Effector memory CD4-positive, alpha-beta T cell (primary cell): ENCODE measurements at places on chromosomes 7 and 10.
A peak's percentile ranks its signal among the peaks of the same experiment; 100 is the strongest.

DNA sequence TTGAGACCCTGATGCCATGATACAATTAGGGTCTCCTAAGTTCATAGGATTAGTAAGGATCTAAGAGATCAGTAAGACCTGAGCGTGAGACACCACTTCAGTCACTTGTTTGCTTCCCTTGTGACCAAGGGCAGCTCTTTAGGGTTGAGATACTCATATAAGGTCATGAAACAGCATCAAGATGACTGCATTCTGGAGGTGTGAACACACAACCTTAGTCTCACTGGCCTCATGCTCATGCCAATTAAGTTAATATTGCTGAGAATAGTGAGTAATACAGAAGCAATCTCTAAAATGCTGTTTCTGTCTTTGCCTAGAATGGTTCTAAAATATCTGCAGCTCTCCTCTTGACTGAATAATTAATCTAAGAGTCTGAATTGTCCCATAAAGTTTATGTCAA, 39.6 kb upstream of the KLHL7 start:
- H3K27ac ChIP-seq: no peak overlapping the region
- no peaks in the 10 kb centered on the region for H3K27me3 ChIP-seq
- H3K4me1 ChIP-seq: no peaks in the 10 kb centered on the region
- H3K36me3 ChIP-seq: no peaks in the 10 kb centered on the region
- DNase-seq: no peak

DNA sequence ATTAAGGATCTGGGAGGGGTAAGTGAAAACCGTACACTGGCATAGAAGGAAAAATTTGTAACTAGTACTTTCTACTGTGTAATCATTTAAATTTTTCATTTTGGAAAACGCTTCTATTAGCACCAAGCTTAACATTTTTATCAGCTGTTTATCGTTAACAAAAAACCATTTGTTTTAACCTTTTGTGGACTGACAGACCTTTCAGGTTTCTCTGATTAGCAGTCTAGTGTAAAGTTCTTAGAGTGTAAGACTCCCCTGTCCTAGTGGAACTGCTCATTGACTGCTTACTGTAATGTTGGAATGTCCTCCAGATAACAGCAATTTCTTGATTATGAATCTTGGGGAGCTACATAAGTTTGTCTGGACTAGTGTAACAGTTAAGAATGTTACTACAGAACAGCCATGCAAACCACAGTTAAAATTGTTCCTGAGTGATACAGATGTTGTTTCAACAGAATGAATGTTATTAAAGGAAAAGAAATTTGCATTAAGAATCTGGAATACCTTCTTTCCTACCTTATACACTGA, 2.0 kb downstream of the DBF4 start:
- DNase-seq: no peak
- no peak overlapping the region for H3K4me3 ChIP-seq
- no peaks in the 10 kb centered on the region for H3K36me3 ChIP-seq
- H3K27ac ChIP-seq: no peak overlapping the region
- H3K27me3 ChIP-seq: no peaks in the 10 kb centered on the region

DNA sequence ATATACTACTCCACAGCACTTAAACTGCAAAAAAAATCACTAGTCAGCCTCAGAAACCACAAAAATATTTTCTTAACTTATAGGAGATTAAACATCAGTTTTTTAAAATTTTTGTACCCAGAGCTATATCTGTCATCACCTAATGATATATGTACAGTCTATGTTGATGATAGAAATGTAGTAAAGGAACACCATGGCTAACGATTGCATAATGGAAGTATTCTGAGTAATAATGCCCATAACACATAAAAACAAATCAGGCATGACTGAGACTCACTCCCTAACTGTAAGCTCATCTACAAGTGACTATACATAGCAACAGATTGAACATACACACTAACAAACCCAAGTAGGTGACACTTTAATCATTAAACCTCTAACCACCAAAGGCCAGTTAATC, 51.3 kb downstream of the TSPAN12 start:
- no peak for DNase-seq
- H3K27me3 ChIP-seq: peaks cover 3% of the 10 kb centered on the region
- no peak overlapping the region for H3K4me3 ChIP-seq
- H3K27ac ChIP-seq: no peak overlapping the region

GRCh38 chr7:2800931-2801688, 43.0 kb downstream of the GNA12 start:
- DNase-seq: no peak
- no peaks in the 10 kb centered on the region for H3K27me3 ChIP-seq
- no peak overlapping the region for H3K4me3 ChIP-seq
- no peak overlapping the region for H3K27ac ChIP-seq
- H3K36me3 ChIP-seq: no peaks in the 10 kb centered on the region
- H3K4me1 ChIP-seq: no peaks in the 10 kb centered on the region

DNA sequence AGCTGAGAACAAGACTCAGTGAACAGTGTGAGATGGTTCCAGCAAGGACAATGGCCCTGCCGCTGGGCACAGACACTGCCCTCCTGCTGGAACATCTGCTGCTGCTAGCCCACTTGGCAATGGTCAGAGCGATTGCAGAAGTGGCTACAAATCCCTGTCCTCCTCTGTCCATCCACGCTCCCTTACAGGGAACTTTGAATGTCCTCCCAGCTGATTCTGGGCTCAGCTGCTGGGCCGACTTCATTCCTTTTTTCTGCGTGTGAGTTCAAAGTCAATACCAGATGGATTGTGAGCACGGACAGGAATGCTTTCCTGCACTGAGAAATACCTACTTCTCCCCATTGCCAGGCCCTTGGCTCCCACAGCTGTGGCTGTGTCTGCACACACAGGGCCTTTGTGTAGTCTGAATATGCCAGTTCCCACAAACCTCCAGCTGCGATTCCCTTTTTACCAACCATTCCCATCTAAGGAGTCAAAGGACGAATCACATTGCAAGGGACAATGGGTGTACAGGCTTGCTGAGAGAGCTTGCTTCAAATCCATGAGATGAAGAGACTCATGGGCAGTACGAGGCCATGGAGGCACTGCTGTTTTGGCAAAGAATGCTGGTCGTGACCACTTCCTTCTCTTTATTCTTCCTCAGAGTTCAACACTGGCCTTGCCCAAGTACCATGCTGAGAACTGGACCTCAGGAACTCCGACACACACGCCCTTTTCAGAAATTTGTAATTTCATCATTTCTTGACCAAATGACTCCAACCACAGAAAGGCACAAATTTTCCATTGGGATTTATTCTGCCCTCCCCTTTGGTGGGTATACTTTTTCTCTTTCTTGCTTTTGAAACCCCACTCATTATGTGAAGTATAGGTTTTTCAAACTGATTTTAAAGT, 44.2 kb downstream of the BPGM start:
- H3K27ac ChIP-seq: no peak overlapping the region
- no peaks in the 10 kb centered on the region for H3K27me3 ChIP-seq
- no peak for DNase-seq
- no peaks in the 10 kb centered on the region for H3K4me1 ChIP-seq
- H3K4me3 ChIP-seq: no peak overlapping the region

DNA sequence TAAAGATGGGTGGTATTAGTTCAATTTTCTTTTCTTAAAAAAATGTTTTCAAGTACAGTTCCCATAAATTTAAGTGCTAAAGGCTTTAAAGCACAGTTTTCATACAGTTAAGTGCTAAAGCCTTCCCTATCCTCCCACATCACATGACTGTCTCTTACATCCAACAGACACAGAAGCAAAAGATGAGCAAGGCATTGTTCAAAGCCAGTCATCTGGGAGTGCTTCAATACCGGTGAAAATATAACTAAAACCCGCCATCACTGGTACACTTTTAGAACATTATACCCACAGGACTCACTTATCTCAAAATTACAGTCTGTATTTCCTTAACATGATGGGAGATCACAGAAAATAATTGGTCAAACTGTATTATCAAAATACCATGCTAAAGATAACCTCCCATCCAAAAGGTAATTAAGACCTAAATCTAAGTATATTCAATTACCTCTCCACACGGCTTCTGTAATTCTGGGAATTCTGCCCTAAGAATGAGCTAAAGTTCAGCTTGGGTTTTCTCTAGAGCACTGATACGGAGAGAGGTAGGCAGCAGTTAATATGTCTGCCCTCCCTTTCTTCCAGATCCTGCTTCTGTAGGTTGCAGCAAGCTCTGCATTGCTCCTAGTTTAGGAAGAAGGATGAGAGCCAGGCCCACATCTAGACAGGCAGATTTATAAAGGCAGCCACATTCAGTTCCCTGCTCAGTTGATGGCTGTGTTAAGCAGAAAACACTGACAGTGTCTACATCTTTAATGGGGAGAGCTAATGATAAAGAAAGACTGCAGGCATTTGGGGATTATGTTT, 474.8 kb upstream of the PFKP start:
- no peaks in the 10 kb centered on the region for H3K27me3 ChIP-seq
- no peaks in the 10 kb centered on the region for H3K36me3 ChIP-seq
- no peak for DNase-seq

- no peaks in the 10 kb centered on the region for H3K4me1 ChIP-seq
- no peaks in the 10 kb centered on the region for H3K36me3 ChIP-seq
- no peaks in the 10 kb centered on the region for H3K27me3 ChIP-seq
- no peak overlapping the region for H3K4me3 ChIP-seq
- no peak overlapping the region for H3K27ac ChIP-seq
Observed at GRCh38 chr7:17274551-17275245, 23.8 kb upstream of the AHR start.

DNA sequence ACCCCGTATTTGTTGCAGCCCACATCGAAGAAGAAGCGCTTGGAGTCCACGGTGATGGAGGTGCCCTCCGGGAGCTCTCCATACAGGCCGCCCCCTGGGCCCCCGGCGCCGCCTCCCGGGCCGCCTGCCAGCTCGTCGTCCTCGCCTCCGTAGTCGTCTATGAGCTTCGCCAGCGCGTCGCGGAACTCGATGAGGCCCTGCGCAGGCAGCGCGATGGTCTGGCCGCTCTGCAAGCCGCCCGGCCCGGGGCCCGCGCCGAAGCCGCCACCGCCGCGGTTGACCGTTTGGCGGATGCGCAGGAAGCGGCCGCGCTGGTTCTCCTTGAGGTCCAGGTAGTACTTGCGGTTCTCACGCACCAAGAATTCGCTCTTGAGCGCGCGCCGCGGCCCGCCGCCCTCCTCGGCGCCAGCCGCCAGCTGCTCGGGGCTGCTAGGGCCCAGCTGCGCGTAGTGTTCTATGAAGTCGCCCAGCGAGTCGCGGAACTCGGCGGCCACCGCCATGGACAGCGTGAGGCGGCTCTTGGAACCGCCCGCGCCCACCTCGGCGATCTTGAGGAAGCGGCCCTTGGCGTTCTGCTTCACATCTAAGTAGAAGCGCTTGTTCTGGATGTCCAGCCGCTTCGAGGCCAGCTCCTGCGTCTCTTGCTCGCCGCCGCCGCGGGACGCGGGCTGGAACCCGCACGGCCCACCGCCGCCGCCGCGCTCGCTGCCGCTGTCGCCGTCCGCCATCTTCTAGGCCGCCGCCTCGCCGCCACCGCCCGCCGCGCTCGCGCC, 523 bp downstream of the PURB start:
- DNase-seq: peak; percentile 36
- H3K4me3 ChIP-seq: peak overlapping the region; percentile 61
- no peaks in the 10 kb centered on the region for H3K36me3 ChIP-seq

DNA sequence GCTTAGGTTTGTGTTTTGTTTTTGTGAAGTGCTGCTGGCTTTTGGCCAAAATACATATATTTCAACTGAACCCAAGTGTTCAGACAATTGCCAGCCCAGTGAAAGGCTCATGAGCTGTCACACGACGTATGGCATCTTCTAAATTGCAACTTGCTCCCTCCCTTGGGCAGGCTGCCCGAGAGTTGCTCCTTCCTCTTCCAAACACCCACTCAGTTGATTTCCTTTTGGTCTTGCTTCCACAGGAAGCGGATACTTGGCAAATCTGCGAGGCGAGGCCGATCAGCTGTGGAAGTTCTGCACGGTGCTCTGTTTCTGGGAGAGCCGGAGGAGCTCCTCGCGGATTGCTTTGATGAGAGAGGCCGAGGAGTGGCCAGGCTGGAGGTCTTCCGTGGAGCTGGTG, 39.6 kb upstream of the ATP6V0A4 start:
- no peak overlapping the region for H3K4me3 ChIP-seq
- H3K27me3 ChIP-seq: peaks cover 5% of the 10 kb centered on the region

DNA sequence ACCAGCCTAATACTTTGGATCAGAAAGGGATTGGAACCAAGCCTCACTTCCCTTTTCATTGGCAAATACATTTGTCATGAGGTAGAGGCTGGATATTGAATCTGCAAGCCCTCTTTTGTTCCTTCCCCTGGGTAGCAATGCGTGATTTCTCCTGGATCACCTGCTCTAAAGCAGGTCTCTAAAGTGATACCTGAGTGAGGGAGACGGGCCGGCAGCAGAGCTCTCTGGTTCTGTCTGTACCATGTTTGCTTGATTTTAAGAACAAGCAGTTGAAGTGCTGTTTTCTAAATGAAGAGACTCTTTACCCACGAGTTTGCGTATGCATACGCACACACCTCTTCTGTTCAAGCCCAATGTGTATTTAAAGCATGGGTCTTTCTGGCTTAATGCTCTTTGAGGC, 41.1 kb downstream of the GARS1 start:
- DNase-seq: no peak
- no peaks in the 10 kb centered on the region for H3K27me3 ChIP-seq

DNA sequence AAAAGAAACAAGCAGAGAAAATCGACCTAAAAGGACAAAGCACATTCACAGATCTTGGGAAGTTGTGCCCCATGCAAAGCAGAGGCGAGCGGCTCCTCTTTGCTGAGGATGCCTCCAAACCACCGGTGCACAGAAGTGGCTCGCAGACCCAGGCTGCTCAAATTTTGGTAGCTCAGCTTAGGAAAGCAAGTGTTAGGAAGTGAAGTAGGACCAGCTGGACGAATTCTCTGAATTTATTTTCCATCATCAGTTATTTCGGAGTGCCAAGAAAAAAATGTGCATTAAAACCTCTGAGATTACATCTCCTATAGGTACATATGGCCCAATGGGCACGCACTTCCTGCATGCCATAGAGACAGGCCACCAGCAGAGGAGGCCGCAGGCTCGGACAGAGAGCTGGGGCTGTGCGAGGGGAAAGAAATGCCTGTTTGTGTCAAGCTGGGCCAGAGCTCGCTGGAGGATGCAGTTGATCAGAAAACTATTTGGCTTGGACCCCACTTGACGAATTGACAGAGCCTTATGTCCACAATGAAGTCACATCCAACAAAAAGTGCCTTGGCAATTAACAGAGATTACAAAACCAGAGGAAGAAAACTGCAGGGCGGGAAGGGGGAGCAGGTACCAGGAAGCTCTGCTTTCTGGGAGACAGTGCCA, 122.3 kb upstream of the LYZL2 start:
- DNase-seq: peak; percentile 37
- no peaks in the 10 kb centered on the region for H3K27me3 ChIP-seq
- H3K36me3 ChIP-seq: no peaks in the 10 kb centered on the region
- H3K27ac ChIP-seq: no peak overlapping the region

GRCh38 chr7:44757311-44757710, 8.7 kb downstream of the ZMIZ2 start:
- DNase-seq: no peak
- H3K27ac ChIP-seq: no peak overlapping the region
- H3K27me3 ChIP-seq: no peaks in the 10 kb centered on the region
- peaks cover 50% of the 10 kb centered on the region for H3K36me3 ChIP-seq
- H3K4me3 ChIP-seq: no peak overlapping the region
